ENCODE measurements at places on chromosomes 6 and 20.
A peak's percentile ranks its signal among the peaks of the same experiment; 100 is the strongest.

DNA sequence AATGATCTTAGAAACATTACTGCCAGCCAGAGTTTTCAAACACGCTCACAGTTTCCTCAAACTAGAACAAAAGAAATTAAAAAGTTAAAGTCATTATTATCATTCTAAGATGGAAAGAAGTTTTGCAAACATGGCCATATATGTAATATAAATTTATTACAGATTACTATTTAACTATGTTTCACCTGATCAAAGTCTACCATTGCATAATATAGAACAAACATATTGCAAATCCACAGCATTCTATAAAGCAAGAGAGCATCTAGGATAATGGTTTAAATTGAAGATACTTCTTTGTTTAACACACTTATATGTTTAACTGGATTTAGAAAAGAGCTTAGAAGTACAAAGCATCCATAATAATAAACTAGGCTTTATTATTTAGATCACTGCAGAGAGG is 26.2 kb upstream of the DCBLD1 start:
- no peak for DNase-seq

DNA sequence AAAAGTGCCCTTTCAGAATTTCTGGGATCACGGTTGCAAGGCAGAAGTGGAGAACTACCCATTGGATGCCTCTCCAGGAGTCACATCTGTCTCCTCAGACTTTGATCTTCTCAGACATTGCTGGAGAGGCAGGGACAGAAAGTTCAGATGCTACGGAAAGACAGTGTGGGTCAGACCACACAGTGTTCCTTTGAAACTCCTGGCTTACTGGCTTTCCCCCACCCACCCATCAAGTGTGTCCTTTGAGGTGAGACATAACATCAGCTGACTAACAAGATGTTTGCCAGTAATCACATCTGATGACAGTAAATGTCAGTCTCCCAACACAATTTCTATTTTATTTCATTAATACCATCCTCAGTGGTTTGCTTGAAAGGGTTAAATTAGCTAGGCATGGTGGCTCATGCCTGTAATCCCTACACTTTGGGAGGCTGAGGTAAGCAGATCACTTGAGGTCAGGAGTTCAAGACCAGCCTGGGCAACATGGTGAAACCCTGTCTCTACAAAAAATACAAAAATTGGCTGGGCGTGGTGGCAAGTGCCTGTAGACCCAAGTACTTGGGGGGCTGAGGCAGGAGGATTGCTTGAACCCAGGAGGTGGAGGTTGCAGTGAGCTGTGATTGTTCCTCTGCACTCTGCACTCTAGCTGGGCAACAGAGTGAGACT is 67.2 kb upstream of the SNX9 start:
- no peak for DNase-seq

- peak; percentile 28 for DNase-seq
These were observed 64.2 kb upstream of the SLC35B3 start for GRCh38 chr6:8499540-8499939.

DNA sequence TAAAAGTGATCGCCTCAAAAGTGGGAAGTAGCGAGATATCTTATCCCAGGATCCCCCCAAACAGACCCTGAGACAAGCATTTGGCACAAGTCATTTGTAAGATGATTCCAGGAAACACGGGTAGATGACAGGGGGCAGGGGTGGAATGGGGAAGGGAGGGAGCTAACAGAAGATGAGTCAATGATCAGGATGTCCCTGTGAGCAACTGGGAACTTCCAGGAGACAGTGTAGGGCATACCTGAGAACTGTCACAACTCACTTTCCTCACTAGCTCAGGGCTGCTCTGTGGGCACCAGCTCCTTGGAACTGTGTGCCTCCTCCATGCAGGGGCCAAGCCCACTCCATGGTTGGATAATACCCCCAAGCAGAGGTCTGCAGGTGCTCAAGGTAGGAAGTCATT is 38.5 kb upstream of the VSX1 start:
- no peak for DNase-seq

DNA sequence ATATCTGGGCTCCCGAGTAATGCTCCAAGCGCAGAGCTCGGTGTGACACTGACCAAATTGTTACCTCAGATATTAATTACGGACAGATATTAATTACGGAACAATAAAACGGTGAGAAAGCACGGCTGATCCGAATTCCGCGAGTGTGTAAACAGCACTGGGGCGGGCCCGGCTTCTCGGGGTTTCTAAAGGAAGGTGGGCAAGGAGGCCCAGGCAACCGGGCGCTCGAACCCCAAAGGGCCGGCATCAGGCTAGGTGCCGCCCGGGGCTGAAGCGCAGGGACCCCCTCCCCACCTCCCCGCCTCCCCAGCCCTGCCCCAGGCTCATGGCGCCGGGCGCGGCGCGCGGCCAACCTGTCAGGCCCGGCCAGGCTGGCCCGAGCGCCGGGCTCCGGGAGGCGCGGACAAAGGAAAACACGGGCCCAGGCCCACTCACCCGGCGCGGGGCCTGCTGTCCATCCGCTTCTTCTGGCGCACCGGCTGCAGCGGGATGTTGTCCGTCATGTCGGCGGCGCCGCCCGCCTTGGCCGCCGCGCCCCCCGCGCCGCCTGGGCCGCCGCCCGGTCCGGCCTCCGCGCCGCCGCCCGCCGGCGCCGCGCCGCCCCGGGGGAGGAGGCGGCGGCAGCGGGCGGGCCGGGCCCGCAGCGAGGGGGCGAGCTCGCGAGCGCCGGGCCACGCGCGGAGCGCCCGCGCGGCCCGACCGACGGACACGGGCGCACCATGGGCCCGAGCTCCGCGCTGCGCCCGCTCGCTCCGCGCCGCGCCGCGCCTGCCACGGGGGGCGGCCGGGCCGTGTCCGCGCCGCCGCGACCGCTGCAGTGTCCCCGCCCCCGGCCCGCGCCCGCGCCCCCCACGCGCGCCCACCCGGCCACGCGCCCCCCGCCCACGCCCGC is at the start of gene ATP9A:
TSS of gene ATP9A (minus strand) at position 524 of the 892 bp plus-strand sequence. CDS start at position 503, 21 bp downstream.
- DNase-seq, result peak; percentile 36

GRCh38 chr6:11366934-11367637 is 134.6 kb upstream of the NEDD9 start:
- DNase-seq, result no peak

DNA sequence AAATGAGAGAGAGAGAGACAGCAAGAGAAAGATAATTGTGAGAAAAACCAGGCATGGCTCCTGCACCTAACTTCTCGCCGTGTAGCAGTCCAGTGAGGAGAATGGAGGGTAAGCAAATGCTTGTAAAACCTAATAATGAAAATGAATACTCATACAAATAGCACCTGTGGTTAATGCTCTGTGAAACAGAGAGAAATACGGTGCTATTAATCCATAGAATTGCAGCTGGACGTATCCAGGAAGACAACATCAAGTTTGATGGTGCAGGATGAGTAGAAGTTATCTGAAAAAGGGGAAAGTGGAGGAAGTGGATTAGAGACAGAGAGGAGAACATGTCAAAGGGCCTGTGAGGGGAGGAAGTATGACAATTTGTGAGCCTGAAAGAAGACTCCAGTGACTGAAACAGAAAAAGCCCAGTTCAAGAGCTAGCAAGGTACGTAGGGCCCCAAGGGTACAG is 89.4 kb upstream of the PAK5 start:
- DNase-seq, result no peak

DNA sequence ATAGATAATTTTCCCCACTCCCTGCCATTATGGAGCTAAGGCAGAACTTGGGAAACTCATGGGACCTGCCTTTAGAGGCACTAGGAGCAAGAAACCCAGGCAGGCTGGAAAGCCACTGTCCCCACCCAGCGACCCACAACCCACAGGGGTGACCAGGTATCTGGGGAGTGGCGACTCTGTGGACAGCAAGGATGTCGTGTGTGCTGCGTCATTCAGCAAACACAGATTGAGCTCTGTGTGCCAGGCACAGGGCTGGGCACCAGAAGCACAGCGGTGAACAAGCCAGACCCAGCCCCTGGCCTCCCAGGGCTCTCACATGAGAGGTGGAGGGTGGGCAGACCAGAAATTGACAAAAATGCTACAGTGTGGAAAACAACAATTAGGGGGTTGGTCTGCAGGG is 27.7 kb downstream of the DLGAP4 start:
- DNase-seq, result no peak

DNA sequence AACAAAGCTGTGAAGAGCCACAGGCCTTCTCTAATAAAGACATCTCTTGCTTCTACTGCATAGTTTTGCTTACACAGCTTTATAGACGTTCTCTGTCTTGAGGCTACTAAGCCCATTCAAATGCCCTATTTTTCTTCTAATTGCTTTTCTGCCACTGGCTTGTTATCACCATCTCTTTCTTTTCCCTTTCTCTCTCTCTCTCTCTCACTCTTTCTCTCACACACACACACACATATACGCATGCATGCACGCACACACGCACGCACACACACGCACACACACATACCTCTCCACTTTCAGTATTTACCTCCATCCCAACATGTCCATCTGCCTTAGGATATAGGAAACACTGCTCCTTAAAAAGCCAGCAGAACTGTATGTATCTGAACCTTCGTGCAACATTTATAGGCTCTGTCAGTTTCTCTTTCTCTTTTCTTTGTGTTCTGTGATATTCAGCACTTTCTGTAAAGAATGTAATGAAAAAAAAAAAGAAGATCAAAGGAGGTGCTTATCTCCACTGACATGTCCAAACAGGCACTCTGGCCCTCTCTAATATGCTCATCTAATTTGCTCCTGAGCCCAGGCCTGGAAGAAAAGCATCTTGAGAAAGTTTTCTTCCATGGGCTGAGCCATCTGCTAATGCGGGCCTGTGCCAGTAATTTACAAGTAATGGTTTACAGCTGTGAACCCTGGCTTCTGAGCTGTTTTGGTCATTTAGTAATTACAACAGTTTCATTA is 1046.7 kb upstream of the MAP3K7 start:
- DNase-seq, result no peak

GRCh38 chr6:7749478-7749877 is 23.6 kb downstream of the BMP6 start:
- no peak for DNase-seq

DNA sequence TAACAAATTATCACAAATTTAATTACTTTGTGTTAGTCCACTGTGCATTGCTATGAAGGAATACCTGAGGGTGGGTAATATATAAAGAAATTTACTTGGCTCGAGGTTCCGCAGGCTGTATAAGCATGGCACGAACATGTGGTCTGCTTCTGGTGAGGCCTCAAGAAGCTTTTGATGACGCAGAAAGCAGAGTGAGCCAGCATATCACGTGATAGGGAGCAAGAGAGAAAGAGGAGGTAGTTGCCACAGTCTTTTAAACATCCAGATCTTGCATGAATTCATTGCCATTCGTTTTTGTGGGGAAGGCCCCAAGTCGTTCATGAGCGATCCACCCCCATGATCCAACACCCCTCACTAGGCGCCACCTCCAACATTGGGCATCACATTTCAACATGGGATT is 733.7 kb downstream of the GRIK2 start:
- no peak for DNase-seq

Measured in choroid plexus epithelial cell (primary cell).